Suprapubic skin (tissue), 4 donors: ENCODE measurements at places on chromosomes 2 and 18.

DNA sequence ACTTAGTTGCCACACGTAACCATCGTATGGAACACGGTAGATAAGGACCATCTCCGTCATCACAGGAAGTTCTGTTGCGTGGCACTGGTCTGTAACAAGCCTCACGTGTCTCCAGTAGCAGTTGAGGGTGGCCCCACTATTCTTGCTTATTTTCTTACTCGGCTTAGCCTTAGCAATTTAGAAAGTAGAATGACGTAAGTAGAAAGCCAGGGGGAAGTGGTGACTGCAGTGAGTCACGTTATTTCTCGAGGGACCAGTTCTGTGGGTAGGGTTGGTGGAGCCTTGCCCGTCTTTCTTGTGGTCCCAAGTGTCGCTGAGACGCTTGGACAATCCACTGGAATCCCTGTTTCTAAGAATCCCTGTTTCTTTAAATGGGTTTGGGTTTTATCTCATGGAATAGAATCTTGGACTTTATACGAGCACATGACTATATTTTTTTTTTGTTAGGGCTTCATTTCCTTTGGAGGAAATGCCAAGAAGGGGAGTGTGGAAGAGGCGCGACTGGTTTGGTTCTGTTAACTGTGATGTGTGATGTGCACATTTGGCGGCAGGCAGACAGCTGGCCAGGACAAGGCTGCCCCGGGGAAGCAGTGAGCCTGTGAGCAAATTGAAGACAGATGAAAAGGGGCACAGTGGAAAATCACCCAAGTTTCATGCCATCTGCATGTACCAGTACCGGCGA is 96.2 kb downstream of the CABLES1 start:
- peak; percentile 92 for DNase-seq

- no peak for DNase-seq
These were observed 461.4 kb downstream of the TSN start for GRCh38 chr2:122216901-122217300.

DNA sequence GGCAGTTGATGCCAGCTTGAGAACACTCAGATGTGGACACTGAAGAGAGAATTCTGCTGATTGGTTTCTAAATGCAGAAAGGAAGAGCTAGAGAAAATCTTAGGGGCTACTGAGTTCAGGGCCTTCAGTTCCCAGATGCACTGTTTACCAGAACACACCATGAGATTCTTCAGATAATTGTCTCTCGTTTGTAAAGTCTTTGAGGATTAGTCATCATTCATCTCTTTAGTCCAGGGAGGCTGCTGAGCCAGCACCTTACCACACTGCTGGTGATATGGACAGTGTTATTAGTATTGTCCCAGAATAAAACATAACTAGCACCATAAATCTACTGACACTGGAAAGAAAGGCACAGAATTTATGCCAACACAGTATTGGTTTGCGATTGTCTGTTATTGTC is 690.8 kb upstream of the CELF4 start:
- DNase-seq, result no peak

DNA sequence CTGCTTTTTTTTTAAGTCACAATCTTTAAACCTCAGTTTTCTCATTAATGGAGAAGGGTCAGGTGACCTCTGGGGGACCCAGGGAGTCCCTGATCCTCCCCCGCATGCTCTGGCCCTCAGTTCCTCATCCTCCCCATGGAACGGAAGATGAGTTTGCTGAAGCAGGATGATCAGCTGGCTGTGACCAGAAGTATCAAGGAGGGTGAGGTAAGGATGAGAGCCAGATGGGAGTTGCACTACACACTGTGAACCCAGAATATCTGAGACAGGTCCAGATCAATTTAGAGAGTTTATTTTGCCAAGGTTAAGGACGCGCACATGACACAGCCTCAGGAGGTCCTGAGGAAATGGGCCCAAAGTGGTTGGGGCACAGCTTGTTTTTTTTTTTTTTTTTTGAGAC is 3.8 kb downstream of the CATIP start:
- DNase-seq, result no peak

GRCh38 chr2:241268716-241269445 is 46.6 kb downstream of the HDLBP start:
- DNase-seq, result no peak

DNA sequence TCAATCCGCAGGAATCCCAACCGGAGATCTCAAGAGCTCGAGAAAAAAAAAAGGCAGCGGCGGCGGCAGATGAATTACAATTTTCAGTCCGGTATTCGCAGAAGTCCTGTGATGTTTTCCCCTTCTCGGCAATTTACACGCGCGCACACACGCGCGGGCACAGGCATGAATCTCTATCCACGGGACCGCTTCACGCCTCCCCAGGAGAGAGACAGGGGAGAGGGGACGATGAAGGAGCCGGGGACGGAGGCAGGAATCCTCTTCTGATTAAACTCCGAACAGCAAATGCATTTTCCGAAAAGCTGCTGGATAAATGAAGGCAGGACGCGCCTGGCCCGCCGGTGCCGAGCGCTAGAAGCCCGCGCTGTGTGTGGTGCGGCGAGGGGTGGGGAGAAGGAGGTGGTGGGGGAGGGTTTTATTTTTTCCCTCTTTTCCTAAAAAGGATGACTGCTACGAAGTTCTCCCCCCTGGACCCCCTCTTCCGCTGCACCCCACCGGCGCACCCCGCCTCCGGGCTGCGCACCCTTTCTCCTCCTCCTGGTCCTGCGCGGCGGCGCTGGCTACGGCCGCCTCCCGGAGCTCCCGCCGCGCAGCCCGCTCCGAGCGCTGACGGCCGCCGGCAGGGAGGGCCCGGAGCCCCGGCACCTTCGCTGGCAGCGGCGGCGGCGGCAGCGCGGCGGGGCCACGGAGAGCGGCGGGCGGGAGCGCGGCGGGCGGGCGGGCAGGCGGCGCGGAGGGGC is at the start of gene BCL2:
Gene BCL2, minus strand, starts transcription at position 387 of the 740 bp plus-strand sequence.
- no peak for DNase-seq

DNA sequence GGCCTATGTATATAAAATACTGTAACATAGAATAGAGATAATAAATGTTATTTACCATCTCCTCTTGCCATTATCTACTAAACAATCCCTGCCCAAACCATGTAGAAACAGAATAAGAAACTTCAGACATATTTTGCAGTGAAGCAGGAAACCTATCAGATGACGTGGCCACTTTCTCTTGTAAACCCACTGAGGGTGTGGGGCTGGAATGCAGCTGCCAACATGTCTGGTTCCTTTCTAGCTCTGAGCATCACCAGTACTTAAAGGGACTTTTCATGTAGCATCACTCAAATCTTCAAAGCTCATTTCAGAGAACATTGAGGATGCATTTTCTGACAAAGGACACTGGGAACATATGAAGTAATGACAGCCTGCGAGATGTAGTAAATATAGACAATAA is 251.8 kb downstream of the LPIN1 start:
- no peak for DNase-seq

DNA sequence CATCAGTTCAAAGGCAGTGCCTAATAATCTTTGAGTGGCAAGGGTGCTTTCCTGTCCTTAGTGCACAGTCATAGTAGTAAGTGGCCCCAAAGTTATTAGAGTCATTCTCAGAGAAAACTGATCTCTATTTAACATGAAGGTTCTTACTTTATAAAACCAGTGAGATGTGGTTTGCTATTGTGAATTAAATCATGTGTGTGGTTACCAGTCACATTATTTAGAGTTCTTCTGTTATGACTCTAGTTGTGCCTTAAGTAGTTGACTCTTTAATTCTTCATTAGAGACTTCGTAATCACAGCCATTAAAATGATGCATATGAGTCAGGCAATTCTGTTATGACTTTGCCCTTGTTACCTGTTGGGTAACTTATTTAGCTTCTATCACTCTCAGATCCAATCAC is 1392.9 kb upstream of the ACVR2A start:
- no peak for DNase-seq

GRCh38 chr18:28786926-28787325 is 610.0 kb upstream of the CDH2 start:
- no peak for DNase-seq

GRCh38 chr2:236827997-236828396 is 257.7 kb upstream of the COPS8 start:
- DNase-seq, result peak; percentile 21

- DNase-seq, result no peak
These were observed 119.3 kb upstream of the NDUFV2 start for GRCh38 chr18:8983195-8983594.

DNA sequence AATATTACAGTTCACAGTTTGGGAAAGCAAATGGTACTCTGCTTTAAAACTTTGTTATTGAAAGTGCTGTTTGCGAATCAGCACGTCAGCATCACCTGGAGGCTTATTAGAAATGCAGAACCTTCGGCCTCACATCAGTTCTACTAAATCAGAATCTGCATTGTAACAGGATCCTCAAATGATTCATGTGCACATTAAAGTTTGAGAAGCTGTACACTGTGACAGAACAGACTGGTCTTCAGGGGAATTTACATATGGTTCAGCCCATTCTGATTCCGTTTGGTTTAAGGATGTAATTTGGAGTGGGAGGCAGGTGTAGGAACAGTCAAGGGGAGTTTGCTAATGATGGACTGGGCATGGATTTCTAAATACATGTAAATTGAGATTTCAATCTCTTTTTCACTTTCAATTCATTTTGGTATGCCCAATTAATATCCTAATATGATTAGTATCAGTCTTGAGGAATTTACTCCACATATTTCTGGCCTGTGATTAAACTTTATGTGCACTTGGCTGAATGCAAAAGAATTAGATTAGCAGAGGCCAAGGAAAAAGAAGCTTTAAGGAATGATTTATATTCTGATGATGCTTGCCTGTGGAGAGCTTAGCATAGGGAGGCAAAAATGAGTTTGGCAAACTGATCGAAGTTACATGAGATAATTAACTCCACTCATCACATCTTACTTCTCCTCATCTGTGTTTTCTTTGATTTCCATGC is 248.8 kb downstream of the XIRP2 start:
- no peak for DNase-seq

DNA sequence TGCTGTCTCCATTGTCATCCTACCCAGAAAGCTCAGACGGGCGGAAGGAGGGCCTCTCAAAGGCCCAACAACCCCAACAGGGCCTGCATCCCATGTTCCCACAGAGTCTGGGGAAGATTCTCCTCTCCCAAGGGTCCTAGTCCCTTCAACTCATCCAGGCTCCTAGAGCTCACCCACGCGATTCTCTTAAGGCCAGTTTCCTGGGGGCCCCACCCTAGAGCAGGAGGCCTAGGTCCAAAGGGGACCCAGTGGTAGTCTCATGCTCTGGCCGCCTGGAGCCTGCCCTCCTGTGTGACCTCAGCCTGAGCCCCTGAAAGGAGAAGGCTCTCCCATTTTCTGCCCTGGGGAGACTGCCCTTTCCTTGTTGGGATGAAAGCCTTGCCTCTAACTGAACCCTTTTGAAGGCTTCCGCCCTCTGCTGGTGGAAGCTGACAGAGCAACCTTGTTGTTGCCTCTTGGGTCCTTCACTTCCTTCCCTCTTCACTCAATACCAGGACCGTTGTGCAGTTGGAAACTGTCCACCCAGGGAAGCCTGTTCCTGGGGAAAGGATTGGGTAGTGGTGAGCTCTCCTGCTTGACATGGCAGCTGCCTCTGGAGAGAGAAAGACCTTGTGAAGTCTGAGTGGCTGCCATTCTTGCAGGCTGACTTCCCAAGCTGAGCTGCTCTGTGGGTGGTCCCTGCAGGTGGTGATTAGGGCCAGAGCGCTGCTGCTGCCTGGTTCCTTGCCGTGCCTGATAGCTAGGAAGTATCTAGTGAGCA is 86.0 kb upstream of the ALPP start:
- no peak for DNase-seq

- peak; percentile 54 for DNase-seq
These were observed 73.2 kb downstream of the ASB1 start for GRCh38 chr2:238499731-238500580.

- no peak for DNase-seq
These were observed 124.9 kb downstream of the L3MBTL4 start for GRCh38 chr18:6289843-6290242.

DNA sequence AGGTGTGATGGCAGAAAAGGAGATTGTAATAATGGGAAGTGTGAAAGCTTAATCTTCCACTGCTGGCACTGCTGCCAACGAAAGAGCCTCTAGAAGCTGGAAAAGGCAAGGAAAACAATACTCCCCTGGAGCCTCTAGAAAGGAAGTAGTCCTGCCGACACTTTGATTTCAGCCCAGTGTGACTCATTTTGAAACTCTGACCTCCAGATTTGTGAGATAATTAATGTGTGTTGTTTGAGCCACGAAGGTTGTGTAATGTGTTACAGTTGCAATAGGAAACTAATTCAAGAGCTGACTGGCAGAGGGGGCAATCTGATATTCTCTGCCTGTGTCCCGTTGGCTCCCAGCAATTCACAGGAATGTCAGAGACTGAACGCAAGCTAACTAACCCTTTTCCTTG is 219.2 kb upstream of the UBE2E3 start:
- DNase-seq, result no peak

GRCh38 chr2:178628605-178629004 is 148.3 kb downstream of the PLEKHA3 start:
- no peak for DNase-seq

DNA sequence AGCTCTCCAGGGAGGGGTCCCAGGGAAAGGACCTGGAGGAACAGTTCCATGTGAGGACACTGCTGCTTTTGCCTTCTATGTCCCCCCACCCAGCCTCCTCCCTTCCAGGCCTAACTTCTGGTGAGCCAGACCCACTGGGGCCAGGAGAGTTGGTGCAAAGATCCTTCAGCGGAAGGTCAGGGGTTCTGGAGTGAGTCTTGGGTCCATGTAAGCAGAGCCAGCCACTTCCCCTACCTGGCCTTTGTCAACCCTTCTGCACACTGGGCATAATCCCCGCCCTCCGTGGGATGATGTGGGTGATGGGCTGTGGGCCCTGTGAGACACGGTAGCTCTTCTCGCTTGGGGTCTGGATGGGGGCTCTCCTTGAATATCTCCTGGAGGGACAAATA is 76.9 kb downstream of the RHOB start:
- DNase-seq, result no peak

DNA sequence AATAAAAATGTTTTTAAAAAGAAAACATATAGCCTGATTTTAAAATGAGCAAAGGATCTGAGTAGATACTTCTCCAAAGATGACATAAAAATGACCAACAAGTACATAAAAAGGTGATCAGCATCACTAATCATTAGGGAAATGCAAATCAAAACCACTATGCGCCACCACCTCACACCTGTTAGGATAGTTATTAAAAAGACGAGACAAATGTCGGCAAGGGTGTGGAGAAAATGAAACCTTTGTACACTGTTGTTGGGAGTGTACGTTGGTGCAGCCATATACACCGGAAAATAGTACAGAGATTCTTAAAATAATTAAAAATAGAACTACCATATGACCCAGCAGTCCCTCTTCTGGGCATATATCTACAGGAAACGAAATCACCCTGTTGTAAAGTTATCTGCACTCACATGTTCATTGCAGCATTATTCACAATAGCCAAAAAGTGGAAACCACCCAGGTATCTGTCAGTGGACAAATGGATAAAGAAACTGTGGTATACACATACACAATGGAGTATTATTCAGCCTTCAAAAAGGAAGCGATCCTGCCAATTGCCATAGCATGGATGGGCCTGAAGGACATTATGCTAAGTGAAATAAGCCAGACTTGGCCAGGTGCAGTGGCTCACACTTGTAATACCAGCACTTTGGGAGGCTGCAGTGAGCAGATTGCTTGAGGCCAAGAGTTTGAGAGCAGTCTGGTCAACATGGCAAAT is 91.6 kb downstream of the PRKRA start:
- DNase-seq, result no peak

GRCh38 chr2:224820283-224820991 is 104.3 kb upstream of the CCDC195 start:
- no peak for DNase-seq

GRCh38 chr2:153354377-153354776 is 124.2 kb downstream of the RPRM start:
- no peak for DNase-seq
